ENCODE measurements at places on chromosomes 2 and 18.

DNA sequence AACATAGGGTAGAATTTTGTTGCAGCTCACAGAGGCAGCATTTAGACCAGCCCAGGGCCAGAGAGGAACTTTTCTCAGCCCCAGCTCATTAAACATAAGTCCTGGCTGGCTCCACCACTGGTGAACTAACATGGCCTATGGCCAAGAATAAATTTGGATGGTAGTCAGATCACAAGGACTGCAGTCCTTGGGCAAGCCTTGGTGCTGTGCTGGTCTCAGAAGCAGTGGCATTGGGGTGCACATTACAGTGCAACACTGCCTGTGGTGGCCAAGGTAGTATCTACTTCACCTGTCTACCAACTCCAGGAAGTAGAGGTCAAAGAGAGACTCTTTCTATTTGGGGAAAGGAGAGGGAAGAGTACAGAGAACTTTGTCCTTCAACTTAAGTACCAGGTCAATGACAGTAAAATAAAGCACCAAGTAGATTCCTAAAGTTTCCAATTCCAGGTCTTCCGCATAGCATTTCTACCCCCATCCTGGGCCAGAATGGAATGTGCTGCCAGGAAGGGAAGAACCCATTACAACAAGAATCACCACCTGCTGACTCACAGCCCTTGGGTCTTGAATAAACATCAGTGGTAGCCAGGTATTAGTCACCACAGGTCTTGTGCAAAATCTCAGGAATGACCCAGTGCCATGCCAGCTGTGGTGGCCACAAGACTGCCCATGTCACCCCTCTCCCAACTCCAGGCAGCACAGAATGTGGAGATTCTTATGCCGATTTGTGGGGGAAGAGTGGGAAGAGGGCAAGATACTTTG is 155.4 kb upstream of the FSIP2 start:
- DNase-seq = no peak

- DNase-seq = no peak
Measured at GRCh38 chr2:77119333-77119732, 402.8 kb downstream of the LRRTM4 start.

DNA sequence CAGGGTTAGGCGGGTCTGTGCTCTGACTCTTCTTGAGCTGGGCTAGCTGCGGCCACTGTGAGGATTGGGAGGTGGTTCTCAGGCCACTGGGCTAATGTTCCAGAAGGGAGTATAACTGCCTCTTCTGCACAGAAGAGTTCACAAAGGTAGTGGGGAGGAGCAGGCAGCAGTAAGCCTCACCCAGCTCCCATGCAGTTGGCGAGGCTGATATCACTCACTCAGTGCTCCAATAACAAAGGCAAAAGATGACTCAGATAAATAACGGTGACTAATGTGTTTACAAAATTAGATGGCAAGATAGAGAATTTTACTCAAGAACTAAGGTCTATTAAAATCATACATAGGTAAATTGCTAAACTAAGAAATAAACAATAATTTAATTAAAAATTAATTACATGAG is 174.2 kb upstream of the TMEM200C start:
- no peak for DNase-seq

DNA sequence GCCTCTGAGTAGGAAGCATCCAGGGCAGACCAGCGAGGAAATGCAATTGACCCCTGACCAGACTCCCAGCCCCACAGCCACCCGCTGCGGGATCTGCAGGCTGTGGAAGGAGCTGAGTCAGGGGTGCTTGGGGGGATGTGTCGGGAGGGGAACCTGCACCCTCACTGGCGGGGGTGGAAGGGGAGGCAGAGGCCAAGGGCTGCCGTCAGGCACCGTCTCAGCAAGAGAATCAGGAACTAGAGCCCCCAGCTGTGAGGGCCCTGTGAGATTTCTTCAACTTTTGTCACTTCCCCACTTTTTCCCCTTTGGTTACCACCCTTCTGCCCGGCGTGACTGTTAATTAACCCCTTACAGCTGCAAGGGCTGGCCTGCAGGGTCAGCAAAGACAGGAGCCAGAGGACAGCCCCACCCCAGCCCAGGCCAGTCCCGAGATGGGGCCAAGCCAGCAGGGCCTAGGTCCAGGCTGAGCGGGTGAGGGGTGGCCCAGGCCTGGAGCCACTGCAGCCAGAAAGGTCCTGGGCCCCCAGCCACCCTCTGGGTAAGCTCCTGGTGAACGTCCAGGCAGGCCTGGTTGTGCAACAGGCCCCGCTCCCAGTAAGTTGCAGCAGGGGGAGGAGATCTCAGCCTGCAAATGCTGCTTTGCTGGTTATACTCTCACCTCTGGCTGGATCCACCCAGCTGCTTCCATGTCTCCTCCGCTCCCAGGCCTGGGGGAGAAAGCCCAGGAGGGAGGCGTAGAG is 147.0 kb upstream of the ID2 start:
- DNase-seq = no peak

DNA sequence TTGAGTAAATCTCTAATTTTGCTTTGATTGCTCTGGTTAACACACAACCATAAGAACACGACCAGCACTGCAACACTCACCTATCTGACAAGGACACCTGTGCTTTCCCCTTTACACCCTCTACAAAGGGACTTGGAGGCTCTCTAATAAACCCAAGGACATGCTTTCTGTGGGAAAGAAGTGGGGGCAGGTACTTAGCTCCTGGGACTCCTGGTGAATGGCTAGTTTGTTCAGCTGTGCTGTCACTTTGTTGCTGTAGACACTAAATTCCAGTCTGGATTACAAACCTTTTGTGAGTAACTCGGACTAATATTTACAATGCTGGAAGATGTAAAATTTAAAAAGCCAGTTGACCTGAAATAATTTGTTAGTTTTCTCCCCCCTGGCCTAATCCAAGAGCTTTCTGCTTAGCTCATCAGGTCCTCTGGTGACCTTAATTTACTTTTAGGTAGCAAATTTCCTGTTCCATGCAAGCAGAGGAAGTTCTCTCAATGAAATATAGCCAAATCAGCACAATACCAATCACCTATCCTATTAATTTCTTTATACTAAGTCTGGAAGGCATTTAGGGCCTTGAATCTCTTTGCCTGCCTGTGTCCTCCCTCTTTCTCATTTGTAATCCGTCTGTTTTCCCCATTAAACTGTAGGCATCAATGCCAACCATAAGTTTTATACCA is 67.5 kb downstream of the PLCL1 start:
- peak; percentile 31 for DNase-seq

DNA sequence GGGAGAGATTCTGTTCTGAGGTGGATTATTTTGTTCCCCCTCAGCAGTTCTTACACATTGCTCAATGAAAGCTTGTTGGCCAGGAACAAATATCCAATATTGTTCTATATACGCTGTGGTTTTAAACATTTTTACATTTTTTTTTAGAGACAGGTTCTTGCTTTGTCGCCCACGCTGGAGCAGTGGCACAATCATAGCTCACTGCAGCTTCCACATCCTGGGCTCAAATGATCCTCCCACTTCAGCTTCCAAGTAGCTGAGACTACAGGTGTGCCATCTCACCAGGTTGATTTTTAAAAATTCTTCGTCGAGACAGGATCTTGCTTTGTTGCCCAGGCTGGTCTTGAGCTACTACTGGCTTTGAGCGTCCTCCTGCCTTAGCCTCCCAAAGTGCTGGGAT is 58.9 kb upstream of the KIF5C start:
- no peak for DNase-seq

Data from NCI-H1092 (cell line).